ENCODE measurements at places on chromosomes 7 and 10.

- no peak for DNase-seq
- H3K27me3 ChIP-seq: peaks cover 4% of the 10 kb centered on the region
- H3K4me1 ChIP-seq: no peaks in the 10 kb centered on the region
These were observed 12.8 kb upstream of the KAT6B start for GRCh38 chr10:74813381-74814259.

DNA sequence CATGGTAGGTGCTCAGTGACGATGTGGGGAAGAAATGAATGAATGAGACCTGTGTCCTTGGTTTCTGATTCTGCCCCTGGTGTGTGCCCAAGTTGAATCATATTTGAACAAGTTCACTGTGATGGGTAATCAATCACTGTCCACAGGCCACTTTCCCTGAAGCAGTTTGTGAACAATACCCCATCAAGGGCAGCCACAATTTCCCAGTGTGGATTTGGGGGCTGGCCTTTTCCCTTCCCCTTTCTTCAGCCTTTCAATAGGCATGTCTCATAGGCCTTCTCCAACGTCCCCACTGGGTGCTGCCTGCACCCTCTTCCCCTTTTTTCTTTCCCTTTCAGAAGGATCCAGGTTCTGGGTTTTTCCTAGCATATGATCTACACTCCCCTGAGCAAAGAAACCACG, 64.7 kb downstream of the CREB5 start:
- no peak overlapping the region for H3K4me3 ChIP-seq
- H3K36me3 ChIP-seq: no peaks in the 10 kb centered on the region

GRCh38 chr7:47085491-47086275, 496.2 kb downstream of the TNS3 start:
- no peak overlapping the region for H3K4me3 ChIP-seq
- no peak overlapping the region for H3K27ac ChIP-seq
- no peaks in the 10 kb centered on the region for H3K27me3 ChIP-seq

- no peak for DNase-seq
- H3K36me3 ChIP-seq: no peaks in the 10 kb centered on the region
- H3K4me3 ChIP-seq: no peak overlapping the region
- H3K4me1 ChIP-seq: peaks cover 13% of the 10 kb centered on the region
These were observed 15.5 kb upstream of the SEMA3C start for GRCh38 chr7:80934321-80934720.

DNA sequence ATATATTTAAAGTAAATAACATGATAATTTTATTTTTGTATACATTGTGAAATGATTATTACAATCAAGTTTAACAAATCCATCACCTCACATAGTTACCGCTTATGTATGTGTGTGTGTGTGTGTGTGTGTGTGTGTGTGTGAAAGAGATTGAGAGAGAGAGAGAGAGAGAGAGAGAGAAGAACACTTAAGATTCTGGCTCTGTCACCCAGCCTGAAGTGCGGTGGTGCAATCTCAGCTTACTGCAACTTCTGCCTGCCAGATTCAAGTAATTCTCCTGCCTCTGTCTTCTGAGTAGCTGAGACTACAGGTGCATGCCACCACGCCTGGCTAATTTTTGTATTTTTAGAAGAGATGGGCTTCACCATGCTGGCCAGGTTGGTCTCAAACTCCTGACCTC, 17.8 kb downstream of the LYZL1 start:
- no peak overlapping the region for H3K4me3 ChIP-seq
- H3K27me3 ChIP-seq: peaks cover 5% of the 10 kb centered on the region
- no peak overlapping the region for H3K27ac ChIP-seq
- no peaks in the 10 kb centered on the region for H3K36me3 ChIP-seq
- DNase-seq: no peak

DNA sequence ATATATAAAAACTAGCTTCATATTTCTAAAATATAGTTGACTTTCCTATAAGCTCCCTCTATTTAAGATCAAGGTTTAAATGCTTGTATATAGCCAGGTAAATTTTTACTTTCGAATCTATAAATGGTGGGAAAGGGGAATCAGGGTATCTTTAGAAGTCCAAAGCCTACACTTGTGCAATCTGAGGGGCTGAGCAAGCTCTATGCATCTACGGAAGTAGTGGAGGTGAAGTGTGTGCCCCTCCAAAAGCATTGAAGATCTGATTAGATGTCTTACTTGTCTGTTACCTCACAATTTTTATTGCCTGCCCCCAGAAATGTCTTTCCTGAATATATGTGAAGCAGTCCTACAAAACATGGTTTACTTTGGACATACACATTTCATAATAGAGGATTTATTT, 1.6 kb downstream of the AKAP9 start:
- H3K27ac ChIP-seq: no peak overlapping the region
- H3K4me3 ChIP-seq: peak overlapping the region; percentile 94
- peaks cover 7% of the 10 kb centered on the region for H3K4me1 ChIP-seq
- H3K27me3 ChIP-seq: no peaks in the 10 kb centered on the region
- no peak for DNase-seq

GRCh38 chr7:115941703-115942268, 88.8 kb downstream of the TFEC start:
- H3K4me3 ChIP-seq: no peak overlapping the region
- no peak for DNase-seq
- H3K4me1 ChIP-seq: no peaks in the 10 kb centered on the region
- H3K36me3 ChIP-seq: no peaks in the 10 kb centered on the region
- no peaks in the 10 kb centered on the region for H3K27me3 ChIP-seq

GRCh38 chr7:101676956-101677355, 47.9 kb upstream of the MYL10 start:
- no peak for DNase-seq
- no peaks in the 10 kb centered on the region for H3K36me3 ChIP-seq
- no peaks in the 10 kb centered on the region for H3K27me3 ChIP-seq
- no peak overlapping the region for H3K27ac ChIP-seq
- H3K4me3 ChIP-seq: no peak overlapping the region

GRCh38 chr7:80087771-80088170, 46.9 kb upstream of the GNAI1 start:
- DNase-seq: no peak
- H3K27ac ChIP-seq: no peak overlapping the region
- H3K36me3 ChIP-seq: no peaks in the 10 kb centered on the region
- no peak overlapping the region for H3K4me3 ChIP-seq
- H3K27me3 ChIP-seq: no peaks in the 10 kb centered on the region
- H3K4me1 ChIP-seq: peaks cover 19% of the 10 kb centered on the region

DNA sequence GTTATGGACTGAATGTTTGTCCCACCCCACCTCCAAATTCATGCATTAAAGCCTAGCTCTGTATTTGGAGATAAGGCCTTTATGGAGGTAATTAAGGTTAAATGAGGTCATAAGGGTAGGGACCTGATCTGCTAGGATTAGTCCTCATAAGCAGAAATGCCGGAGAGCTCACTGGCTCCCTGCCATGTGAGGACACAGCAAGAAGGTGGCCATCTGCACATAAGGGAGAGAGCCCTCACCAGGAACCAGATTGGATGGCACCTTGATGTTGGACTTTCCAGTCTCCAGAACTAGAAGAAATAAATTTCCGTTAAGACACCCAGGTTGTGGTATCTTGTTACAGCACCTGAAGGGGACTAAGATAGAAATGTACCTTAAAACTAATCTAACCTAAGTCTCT, 816.1 kb upstream of the C7orf33 start:
- H3K27me3 ChIP-seq: no peaks in the 10 kb centered on the region
- H3K4me1 ChIP-seq: no peaks in the 10 kb centered on the region
- H3K36me3 ChIP-seq: no peaks in the 10 kb centered on the region
- no peak overlapping the region for H3K27ac ChIP-seq
- DNase-seq: no peak
- H3K4me3 ChIP-seq: no peak overlapping the region

DNA sequence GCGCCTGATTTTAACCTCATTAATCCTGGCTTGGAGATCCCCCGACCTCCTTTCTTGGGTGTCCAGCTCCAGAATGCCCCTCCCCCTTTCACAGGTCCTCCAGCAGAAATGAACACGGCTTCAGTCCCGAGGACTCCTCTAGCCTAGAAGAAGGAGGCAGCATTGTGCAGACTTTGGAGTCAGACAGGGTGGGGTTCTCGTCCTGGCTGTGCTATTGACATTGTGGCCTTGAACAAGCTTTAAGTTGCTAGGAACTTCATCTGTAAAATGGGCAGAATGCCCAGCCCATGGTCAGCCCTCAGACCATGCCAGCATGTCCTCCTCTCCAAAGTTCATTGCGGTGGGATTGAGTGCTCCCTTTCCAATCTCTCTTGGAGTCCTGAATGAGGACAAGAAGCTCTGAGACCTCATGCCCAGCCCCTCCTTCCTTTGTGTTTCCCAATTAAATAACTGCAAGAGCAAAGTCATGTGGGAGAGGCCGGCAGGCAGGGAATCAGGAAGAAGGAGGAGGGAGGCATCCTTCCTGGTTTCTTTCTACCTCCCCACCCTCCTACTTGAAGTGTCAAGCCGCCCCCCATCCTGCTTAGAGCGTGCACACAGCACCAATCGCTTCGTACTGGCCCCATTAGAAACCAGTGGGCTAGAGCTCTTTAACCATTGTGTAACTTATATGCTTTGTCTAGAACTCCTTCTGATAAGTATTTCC, 86.4 kb downstream of the RBM20 start:
- no peaks in the 10 kb centered on the region for H3K36me3 ChIP-seq
- peaks cover 10% of the 10 kb centered on the region for H3K27me3 ChIP-seq
- H3K27ac ChIP-seq: no peak overlapping the region
- H3K4me1 ChIP-seq: peaks cover 4% of the 10 kb centered on the region

DNA sequence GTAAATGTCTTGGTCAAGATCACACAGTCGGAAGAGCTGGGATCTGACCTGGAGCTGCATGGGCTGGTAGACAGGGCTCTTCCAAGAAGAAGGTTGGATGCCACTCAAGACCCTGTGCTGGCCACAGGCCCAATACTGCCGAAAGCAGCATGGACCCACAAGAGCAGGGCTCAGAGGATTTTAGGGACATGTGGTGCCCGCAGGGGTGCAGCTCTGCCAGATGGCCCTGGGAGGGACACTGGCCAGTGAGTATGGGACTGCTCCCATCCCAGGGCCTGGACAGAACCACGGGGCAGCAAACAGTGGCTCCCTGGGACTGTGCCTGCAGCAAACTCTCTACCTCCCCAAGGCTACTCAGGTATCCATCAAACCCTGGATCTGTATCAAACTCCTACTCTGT, 12.4 kb downstream of the MAT1A start:
- no peak overlapping the region for H3K27ac ChIP-seq
- H3K4me3 ChIP-seq: no peak overlapping the region
- H3K36me3 ChIP-seq: no peaks in the 10 kb centered on the region
- no peaks in the 10 kb centered on the region for H3K27me3 ChIP-seq
- no peaks in the 10 kb centered on the region for H3K4me1 ChIP-seq
- DNase-seq: no peak

GRCh38 chr7:41886262-41886900, 183.5 kb upstream of the INHBA start:
- H3K4me3 ChIP-seq: no peak overlapping the region
- no peak overlapping the region for H3K27ac ChIP-seq
- no peaks in the 10 kb centered on the region for H3K36me3 ChIP-seq
- H3K27me3 ChIP-seq: no peaks in the 10 kb centered on the region
- no peak for DNase-seq
- peaks cover 26% of the 10 kb centered on the region for H3K4me1 ChIP-seq

DNA sequence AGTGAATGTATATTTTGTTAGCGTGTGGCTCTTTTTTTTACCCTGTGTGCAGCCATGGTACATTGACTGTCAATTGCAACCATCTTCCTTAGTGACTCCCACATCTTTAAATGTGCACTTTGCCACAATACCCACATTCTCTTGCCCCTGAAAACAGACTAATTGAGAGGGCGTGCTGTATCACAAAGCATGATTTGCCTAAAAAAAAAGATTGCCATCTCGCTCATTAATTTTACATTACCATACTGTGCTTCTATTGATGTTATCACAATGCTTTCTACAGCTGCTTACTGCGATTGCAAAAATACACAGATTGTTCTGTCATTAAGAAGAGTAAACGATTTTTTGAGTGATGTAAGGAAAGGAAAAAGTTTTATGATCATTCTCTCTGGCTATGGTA, 613.1 kb upstream of the NRP1 start:
- no peak overlapping the region for H3K4me3 ChIP-seq
- H3K36me3 ChIP-seq: no peaks in the 10 kb centered on the region
- no peaks in the 10 kb centered on the region for H3K27me3 ChIP-seq
- no peak for DNase-seq
- no peak overlapping the region for H3K27ac ChIP-seq
- H3K4me1 ChIP-seq: no peaks in the 10 kb centered on the region

- no peaks in the 10 kb centered on the region for H3K36me3 ChIP-seq
- peaks cover 19% of the 10 kb centered on the region for H3K4me1 ChIP-seq
- H3K4me3 ChIP-seq: no peak overlapping the region
- DNase-seq: no peak
- no peaks in the 10 kb centered on the region for H3K27me3 ChIP-seq
These were observed 35.1 kb upstream of the DNAJB6 start for GRCh38 chr7:157301610-157302120.

DNA sequence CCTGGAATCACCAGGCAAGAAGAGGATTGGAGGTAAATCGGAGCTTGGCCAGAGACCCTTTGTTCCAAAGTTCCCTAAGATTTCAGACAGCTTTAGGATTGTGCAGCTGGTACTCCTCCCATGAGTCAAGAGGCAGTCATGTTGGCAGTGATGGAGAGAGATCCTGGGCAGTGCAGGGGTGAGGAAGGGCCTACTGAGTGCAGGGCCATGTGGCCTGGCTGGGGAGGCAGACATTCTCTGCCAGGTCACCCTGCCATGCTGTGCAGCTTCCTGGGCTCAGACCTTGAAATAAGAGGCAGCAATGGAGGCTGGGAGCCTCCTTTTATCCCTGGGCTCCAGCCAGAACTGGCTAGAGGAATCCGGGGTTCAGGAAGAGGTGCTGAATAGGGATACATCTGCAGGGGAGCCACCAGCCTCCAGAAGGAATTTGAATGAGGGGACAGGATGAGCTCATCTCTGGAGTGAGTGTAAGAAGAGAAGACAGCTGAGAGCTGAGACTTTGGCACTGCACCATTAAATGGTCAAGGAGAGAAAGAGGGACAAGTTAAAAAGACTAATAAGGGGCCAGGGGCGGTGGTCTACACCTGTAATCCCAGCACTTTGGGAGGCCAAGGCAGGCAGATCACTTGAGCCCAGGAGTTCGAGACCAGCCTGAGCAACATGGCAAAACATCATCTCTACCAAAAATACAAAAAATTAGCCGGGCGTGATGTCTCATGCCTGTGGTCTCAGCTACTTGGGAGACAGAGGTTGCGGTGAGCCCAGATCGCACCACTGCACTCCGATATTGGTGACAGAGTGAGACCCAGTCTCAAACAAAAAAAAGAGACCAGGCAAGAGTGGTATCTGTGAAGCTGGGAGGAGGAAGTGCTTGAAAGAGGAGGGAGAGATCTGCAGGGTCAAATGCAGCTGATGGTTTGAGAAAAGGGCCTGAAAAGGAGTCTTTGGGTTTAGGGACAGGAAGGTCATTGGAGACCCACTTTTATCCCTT, 12.0 kb downstream of the SFTPD start:
- no peak for DNase-seq
- H3K27me3 ChIP-seq: no peaks in the 10 kb centered on the region
- no peak overlapping the region for H3K4me3 ChIP-seq
- H3K36me3 ChIP-seq: no peaks in the 10 kb centered on the region
- no peak overlapping the region for H3K27ac ChIP-seq

DNA sequence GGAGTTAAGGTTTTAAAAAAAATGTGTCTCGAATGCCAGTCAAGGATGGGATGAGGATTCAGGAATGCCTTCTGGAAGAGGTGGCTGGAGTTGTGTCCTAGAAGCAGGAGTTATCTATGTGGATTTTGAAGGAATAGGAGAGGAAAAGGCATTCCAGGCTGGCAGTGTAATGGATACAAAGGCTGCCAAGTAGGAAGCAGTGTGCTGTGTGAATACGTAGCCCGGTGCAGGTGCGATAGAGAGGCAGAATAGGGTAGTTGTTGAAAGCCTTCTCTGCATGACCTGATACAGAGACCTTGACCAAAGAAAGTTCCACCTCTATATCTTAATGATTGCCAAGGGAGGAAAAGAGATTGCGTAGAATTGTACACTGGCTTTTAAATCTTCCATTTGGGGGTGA, 128.1 kb upstream of the ITGB1 start:
- no peak overlapping the region for H3K27ac ChIP-seq
- H3K4me3 ChIP-seq: no peak overlapping the region
- H3K4me1 ChIP-seq: no peaks in the 10 kb centered on the region
- no peak for DNase-seq
